ENCODE measurements at places on chromosomes 3 and 15.
A peak's percentile ranks its signal among the peaks of the same experiment; 100 is the strongest.

GRCh38 chr3:143084856-143085731 is 34.5 kb upstream of the CHST2 start:
- DNase-seq, result no peak

DNA sequence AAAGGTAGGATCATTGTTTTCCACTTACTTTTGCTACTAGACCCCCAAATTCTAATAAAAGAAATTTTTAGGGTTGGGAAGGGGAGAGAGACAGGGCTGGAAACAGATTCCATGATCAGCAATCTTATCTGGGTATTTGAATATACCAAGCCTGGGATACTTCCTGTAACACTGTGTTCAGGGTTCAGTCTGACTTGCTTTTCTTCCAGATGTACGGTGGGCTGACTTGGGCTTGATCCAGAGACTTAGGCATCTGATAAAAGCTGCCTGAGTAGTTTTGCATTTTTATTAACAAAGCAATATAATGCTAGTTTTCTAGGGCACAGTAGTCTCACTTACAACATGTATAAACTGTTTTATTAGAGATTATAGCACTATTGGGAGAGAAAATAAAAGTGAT is 49.2 kb downstream of the KCNMB2 start:
- DNase-seq, result peak; percentile 22

DNA sequence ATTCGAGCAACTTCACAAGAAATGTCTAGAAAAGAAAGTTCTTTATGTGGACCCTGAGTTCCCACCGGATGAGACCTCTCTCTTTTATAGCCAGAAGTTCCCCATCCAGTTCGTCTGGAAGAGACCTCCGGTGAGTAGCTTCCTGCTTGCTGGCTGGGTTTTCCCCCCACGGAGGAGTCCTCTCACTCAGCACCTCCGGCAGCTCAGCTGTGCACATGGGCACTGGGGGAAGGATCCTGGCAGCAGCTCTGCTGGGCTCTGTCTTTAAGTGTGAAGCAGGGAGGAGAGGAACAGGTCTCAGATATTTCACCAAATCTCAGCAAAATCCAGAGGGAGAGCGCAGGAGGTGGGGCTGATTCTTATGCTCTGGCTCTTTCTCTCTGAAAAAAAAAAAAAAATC is 684 bp downstream of the CAPN3 start:
- no peak for DNase-seq

GRCh38 chr3:42703695-42704025 is 1.1 kb upstream of the HHATL start:
- DNase-seq, result no peak

DNA sequence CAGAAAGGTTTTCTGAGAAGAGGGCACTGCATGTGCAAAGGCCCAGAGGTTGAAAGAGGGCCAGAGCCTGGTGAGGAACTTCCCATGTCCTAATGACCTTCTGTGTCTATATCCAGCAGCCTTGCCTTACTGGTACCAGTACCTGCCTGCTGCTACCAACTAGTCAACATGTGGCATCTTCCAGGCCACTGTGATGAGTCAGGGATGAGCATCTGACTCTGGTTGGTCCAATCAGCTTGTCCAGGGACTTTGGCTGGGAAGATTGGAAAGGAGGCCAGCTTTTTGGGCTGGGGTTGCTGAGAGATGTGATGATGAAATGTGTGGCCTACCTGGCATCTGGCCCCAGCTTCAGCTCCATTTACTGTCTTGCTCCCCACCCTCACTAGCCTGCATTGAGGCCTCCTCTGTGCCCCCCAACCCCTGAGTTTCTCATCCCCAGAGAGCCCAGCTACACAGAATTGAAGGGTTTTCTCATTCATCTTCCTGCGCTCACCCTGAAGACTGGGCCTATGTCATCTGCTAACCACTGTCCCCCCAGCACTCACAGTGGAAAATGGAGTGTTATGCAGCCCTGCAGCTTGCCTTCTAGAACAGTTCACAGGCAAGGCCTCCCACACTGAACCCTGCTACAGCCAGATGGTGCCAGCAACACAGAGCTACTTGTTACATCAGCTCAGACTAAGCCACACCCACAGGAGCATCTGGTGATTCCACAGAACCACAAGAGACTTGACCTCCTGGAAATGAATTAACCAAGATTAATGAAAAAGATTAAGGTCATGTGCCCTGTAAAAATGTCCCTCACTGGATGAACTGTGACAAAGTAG is 1.3 kb upstream of the TWF2 start:
- peak; percentile 59 for DNase-seq

DNA sequence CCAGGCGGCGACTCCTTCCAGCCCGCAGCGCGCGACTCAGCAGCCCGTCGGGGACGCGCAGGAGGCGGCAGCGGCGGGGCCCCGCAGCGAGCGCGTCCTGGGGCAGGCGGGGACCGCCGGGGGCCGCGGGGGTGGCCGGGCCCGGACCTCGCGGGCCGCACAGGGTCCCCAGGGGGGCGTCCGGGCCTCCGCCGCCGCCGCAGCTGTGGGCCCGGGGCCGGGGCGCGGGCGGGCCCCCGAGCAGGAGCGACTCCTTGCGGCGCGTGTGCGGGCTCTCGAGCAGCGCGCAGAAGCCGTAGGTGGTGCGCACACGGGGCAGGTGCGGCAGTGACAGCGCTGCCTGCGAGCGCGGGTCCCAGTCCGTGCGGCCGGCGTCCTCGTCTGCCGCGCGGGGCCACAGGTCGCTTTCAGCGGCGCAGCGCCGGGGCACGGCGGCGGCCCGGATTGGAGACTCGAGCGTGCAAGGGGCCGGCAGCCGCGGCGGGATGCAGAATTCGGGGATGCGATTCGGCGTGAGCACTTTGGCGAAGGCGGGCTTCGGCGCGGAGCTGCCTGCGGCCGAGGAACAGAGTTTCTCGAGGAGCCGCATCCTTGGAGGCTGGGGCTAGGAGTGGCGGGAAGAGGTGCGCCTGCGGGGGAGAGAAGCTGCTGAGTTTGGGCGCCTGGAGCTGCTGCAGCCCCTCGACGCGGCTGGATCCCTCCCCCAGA is 535 bp downstream of the C2CD4B start:
- no peak for DNase-seq

DNA sequence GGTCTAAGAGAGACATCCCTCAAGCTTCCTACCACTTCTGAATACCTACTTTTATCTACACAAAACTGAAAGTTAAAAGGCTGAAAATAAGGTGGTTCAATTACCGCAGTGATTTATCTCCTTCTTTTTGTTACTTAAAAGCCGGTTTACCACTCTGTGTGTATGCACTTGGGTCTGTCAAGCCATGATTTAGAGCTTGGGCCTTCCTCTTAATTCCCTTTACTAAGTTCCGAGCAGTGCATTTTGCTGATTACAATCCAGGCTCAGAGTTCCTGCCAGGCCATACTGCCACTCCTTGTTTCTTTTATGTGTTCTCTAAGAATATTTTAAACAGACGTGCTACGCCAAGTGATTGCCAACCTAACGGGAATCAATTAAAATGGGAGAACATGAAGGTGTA is 16.5 kb downstream of the KCTD6 start:
- no peak for DNase-seq

DNA sequence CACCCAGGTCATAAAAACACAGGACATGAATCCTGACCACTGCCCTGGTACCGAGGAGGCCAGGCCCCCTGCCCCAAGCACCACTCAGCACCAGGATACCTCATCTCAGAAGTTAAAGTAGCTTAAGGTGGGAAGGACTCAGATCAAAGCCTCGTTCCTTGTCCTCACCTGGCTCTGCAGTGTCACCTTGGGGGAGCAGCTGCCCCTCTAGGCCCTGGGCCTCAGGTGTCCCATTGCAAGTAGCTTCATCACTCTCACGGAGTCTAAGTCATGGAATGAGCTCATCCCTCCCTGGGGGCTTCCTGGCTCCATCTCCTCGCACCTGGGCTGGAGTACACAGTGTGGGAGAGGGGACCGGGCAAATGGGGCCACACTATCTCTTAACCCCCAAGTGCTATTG is 148.0 kb downstream of the TPRA1 start:
- no peak for DNase-seq

DNA sequence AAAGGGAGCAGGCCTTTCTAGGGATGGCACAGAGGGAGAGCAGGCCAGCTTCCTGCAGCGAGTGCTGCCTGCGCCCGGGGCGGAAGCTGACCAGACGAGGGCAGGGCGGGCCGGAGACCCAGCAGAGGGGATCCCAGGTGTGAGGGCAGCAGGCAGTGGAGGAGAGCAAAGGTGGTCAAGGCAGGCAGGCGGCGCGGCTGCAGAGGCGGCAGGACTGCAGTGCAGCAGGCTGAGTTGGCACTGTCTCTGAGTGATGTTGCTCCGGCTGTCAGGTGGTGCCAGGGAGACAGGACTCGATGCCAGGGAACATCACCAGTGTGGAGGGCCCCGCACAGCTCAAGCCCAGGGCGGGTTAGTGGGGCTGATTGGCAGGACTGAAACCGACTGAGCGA is 22.3 kb upstream of the PLXNA1 start:
- DNase-seq, result no peak

DNA sequence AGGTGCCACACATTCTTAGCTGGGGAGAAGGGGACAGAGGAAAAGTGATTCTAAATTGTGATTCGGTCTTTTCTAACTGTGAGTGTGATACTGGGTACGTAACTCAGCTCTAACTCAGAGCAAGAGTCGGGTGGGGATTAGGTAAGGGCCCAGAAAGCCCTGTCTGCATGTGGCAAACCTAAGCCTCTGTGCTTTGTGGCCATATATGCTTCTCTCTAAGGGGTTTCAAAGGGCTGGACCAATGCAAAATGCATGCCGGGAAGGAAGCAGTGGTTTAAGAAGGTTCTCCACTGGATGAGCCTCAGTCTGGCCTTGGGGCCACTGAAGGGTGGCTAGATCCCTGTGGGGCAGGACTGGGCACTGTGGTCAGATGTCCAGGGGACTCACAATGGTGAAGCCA is 275.8 kb downstream of the PLCL2 start:
- no peak for DNase-seq

GRCh38 chr15:39892418-39892817 is 27.6 kb downstream of the GPR176 start:
- no peak for DNase-seq

DNA sequence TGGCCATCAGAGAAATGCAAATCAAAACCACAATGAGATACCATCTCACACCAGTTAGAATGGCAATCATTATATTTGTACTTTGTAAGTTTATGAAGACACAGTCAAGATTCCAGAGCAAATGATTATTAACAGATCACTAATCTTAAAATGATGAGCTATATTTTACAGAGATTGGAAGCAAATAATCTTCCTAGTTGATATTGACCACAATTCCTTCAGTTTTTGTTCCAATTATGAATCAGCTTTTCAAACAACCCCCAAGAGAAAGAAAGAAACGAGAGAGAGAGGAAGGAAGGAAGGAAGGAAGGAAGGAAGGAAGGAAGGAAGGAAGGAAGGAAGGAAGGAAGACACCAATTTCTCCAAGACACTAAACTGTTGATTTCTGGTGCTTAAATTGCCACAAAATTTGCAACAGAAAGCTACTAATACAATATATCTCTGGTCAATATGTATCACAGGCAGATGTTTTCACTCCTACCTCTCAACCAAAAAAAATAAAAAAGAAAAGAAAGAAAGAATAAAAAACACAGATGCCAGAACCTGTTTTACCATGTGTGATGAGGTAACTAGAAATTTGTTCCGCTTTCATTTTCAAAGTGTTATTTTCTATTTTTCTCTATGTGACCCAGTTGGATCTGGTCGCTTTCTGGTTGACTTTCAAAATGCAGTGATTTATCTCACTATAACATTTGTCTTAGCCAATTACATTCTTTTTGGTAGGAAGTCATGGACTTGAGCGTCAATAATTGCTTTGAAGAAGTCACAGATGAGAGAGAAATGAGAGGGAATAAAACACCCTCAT is 1609.6 kb downstream of the SI start:
- DNase-seq, result no peak

- no peak for DNase-seq
These were observed 277 bp upstream of the DALRD3 start for GRCh38 chr3:49018707-49019006.

DNA sequence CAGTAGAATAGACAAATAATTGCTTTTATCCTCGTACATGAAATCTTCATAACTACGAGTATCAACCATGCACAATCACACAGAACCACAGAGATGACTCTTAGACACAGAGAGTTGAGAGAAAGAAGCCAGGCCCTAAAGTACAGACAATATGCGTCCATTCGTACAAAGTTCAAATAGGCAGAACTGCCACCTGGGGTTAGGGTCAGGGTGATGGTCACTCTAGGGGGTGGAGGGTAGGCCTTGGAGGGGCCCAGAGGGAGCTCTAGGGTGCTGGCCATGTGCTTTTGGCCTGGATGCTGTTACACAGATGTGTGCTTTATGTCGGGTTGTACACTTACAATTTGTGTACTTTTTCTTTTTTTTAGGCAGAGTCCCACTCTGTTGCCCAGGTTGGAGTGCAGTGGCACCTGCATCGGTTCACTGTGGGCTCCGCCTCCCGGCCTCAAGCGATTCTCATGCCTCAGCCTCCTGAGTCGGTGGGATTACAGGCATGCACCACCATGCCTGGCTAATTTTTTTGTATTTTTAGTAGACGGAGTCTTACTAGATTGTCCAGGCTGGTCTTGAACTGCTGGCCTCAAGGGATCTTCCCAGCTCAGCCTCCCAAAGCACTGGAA is 65.9 kb upstream of the KLF13 start:
- DNase-seq, result no peak

GRCh38 chr15:72047020-72047419 is 70.9 kb downstream of the MYO9A start:
- DNase-seq, result no peak

All from COR-L47 (cell line).